Type B pancreatic cell (in vitro differentiated cells): ENCODE measurements at places on chromosomes 13 and 19.

GRCh38 chr13:110054041-110054440 is 252.9 kb downstream of the COL4A1 start:
- DNase-seq, result no peak

DNA sequence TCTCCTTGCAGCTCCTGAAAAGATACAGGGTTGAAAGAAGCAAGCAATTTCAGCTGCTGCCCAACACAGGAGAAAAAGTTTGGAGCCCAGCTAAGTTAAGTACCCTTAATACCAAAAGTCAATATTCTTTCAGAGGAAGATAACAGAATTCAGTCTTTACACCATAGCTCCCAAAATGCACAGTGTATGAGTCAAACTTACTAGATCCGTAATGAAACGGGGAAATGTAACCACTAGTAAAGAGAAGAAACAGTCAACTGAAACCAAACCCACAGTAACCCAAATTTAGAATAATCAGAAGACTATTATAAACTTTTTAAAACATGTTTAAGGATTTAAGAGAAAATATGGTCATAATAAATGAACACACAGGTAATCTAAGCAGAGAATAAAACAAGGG is 45.2 kb downstream of the SUCLA2 start:
- no peak for DNase-seq

GRCh38 chr19:16022251-16022650 is 54.0 kb upstream of the TPM4 start:
- no peak for DNase-seq

- DNase-seq, result no peak
These were observed 20.2 kb upstream of the CD70 start for GRCh38 chr19:6610934-6611852.

DNA sequence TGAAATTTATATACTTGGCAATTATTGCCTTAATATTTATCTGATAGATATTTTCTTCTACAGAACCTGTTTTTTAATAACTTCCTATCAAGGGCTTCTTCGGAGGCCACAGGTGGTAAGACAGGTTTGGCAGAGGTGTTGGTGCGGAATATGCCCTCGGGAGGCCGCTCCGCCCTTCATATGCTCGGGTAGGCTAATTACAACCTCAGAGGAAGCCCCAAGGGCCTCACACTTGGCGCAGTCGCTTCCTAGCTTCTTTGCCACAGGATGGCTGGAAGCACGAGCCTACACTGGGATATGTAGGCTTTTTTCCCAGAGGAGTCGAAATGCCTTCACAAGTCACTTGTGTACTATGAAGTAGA is 68.8 kb downstream of the LMO7 start:
- no peak for DNase-seq

- no peak for DNase-seq
These were observed 24.6 kb upstream of the ZNF846 start for GRCh38 chr19:9793071-9793591.

DNA sequence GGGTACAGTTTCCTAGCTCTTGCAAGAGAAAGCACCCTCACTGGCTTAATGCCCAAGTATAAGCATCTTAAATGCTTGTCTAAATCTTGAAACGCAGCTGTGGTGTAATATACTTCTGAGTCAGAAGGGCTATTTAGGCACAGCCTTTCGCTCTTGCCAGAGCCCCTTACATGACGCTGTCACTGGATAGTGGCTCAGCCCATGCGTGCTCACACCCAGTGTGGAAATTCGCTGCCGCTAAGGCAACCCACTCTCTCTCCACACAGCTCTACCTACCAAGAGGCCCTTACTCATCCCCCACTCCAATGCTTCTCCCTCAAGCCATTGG is 24.0 kb downstream of the UQCRFS1 start:
- DNase-seq, result no peak

GRCh38 chr19:54252845-54253244 is 4.2 kb downstream of the LILRB5 start:
- DNase-seq, result no peak

- no peak for DNase-seq
These were observed 6.0 kb upstream of the RNF6 start for GRCh38 chr13:26228096-26228495.

DNA sequence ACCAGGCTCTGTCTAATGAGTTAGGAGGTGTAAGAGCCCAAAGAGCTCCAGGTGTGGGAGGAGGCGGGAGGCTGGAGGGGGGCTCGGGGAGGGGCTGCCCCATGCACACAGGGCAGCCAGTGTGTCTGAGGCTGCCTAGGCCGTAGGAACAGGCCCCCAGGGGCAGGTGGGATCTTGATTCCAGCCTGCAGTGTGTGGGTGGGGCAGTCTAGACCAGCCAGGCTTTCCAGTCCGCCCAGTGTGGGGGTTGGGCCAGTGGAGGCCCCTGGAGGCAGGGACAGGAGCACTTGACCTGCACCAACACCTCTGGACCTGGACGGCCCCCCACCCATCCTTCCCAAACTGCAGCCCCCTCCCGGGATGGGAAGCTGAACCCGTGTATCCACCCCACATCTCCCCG is 5.4 kb upstream of the CAMSAP3 start:
- no peak for DNase-seq

DNA sequence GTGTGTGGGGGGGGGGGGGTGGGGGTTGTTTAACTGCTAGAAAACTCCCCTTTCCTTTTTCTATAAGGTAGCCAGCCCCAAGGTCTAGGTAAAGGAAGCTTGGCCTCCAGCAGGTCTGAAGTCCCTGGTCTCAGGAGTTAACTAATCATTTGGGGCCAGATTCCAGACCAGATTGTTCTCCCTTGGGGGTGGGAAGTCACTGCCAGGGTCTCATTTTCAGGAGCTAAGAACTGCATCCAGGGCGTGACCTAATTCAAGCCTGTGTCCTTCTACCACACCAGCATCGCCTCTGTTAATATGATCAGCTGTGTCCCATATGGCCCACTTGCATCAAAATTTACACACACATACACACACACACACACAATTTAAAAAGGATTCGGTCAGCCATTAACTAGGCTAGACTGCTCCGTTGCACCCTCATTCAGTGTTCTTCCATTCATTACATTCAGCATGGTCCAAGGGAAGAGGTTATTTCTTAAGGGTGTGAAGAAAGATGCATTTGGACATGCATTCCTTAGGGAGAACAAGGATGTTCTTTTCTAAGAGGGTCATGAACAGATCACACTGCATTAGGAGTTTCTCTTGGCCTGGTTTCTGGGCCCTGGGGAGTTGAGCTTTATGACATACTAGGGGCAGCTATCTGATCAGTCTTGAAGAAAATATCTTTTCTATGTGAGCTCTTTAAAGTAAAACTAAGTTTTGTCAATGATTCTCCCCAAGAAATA is 91.0 kb downstream of the FGF14 start:
- no peak for DNase-seq
